Stimulated activated CD8-positive, alpha-beta memory T cell treated with anti-CD3 and anti-CD28 coated beads, Interleukin-12 subunit alpha, Interleukin-12 subunit beta, amount 100 ng/mL, for 4 hours (primary cell): ENCODE measurements at places on chromosomes 5 and 9.

DNA sequence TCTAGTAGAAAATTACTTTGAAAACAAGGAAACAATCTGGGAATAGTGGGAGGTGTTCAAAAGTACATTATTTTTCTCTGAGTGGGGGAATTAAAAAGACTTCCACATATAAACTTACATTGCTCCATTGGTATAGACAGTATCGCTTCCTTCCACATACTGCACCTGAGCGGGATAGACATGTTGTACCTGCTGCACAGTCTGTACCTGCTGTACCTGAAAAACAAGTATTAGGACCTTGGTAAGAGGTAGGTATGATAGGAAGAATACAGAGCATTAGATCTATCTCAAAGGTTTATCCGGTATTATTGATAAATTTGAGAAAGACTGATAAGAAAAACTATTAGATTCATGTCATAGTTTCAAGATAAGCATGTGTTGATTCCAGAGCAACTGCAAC lies 179.3 kb downstream of the RFX3 start:
- DNase-seq: no peak

DNA sequence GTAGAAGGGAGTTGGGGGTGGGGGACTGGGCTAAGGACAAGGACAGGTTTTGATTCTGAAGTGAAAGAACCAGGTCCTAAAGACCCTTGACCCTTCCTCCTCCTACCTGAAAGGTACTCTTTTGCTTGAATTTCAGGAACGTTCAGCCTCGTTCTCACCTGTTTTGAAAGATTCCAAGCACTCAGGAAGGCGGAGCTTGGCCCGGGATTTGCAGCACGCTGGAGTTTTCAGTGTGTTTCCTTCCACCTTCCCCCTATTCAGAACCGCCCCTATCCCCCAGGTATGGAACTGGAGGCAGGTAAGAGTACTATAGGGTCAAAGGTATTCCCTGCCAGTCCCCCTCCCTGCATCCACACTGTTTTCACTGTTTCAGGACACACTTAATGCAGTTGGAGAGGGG lies 7.1 kb downstream of the EGR1 start:
- no peak for DNase-seq

DNA sequence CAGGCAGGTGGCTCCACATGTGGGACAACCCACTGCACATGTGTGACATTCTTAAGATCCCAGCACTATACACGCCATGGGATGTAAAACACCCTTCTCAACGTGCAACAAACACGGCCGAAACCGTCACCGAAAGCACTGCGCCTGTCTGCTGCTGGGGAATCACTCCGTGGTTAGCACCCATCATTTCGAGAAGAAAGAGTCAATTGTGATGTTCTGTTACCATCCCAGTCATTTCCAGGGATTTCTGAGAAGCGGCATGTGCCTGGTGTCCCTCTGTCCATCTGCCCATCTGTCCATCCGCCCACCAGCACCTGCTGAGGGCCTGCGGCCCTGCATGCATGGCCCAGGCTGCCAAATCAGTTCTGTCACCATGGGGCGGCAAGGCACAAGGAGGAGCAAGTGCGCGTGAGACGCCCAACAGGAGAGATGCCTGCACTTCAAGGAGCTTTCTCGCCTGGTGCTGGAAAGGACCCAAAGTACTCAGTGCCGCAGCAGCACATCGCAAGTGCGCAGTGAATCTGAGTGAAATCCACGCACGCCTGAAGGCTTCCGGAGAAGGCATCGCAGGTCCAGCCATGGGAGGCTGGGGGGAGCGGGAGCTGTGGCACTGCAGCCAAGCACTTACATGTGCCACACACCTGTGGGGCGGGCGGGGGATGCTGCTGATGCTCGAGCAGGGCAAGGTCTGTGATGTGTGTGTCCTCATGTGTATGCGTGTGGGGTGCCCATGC lies 38.0 kb downstream of the VAV2 start:
- no peak for DNase-seq

GRCh38 chr9:90100014-90100413 lies 495.2 kb downstream of the GADD45G start:
- DNase-seq: no peak

DNA sequence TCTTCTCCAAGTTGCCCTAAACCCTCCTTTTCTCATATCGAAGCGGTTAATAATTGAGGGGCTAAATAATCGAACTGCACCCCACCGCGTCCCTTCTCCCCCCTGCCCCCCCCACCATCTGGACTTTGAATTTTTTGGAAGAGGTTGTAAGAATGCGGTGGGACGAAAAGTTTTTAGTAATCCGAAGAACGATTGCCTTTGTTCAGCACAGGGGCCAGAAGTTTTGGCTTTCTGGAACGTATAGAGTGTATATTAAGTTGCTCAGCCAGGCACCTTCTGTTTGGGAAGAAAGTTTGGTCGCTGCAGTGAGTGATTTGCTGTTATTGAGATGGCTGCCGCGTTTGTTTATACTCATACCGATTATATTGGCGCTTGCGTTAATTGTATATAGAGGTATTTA lies 518 bp downstream of the ERBIN start:
- no peak for DNase-seq

DNA sequence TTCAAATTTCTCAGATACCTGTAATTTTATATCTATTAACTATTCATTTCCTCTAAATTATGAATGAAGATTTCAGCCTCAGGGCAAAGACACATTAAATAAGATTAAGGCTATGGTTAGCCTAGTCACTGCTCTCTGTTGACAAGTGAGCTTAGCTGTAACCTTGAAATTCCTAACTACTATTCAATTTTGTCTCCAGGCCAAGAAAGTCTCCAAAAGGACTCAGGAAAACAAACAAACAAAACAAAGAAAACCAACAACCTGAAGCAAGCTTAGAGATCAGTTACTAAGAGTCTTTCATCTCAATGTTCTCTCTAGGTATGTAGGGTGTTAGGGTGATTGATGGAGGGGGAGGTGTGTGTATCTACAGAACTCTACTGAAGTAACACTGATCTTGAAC lies 9.6 kb upstream of the CTNNAL1 start:
- DNase-seq: no peak

GRCh38 chr5:179228341-179229121 lies 116.7 kb downstream of the ADAMTS2 start:
- no peak for DNase-seq

DNA sequence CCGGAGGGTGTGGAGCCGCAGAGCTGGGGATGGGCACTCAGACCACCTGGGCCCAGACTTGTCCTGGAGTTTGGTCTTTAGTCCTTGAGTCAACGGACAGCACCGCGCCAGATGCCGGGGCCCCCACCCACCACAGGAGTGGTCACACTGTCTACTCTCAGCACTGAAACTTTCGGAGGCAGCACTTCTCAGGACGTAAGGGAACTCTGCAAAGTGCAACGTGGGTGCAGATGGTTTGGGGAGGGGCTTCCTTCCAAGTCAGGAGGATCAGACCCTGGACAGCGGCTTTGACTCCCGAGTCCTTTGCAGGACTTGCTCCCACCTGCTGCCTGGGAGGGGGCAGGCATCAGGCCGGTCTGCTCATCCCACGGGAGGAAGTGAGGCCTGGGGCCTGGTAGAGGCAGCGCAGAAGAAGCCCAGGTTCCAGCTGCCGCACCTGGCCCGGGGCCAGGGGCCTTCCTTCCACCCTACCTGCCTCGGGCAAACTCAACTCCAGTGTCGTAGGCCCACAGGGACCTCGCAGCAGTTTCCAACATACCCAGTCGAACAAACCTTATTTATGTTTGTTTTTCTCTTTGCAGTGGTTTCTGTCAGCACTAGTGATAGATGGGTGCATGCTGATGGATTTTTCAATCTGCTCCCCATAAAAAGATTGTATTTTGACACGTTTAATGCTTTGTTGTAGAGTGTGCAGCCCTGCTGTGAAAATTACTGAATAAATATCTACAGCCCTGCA lies 149.8 kb upstream of the PPP1R26 start:
- DNase-seq: no peak

DNA sequence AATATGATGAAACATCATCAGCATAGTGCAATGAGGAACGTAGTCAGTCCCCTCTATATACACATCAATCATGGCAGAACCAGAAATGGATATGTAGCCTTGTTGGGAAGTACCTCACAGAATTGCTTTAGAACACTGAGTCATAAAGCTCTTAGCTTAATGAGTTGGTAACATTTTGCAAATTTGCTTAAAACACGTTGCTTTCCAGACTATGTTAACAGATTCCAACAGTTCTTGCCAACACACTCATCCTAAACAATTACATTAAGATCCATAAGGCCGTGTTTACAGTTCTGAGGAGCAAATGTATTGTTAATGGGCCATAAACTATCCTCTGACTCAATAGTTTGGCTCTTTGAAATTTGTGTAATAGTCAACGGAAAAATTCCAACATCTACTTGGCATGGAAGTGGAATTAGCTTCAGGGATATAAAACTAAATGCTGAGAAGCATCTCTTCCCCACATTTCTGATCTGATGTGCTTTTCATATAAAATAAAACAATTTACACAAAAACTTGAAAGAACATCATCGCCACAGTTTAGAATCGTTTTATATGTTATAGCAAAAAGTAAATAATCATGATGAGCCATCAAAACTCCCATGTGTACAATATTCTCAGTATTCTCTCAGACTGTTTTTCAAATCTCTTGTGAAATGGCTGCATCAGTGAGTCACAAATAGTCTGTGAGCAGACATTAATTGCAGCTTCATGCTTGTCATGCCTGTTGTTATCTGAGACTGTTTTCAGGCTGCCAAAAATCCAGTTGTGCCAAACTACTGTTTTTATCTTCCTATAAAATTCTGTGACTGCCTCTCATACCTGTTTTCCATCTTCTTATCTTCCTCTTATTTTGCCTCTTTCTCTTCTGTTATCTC lies 291.9 kb downstream of the COX7C start:
- DNase-seq: no peak

DNA sequence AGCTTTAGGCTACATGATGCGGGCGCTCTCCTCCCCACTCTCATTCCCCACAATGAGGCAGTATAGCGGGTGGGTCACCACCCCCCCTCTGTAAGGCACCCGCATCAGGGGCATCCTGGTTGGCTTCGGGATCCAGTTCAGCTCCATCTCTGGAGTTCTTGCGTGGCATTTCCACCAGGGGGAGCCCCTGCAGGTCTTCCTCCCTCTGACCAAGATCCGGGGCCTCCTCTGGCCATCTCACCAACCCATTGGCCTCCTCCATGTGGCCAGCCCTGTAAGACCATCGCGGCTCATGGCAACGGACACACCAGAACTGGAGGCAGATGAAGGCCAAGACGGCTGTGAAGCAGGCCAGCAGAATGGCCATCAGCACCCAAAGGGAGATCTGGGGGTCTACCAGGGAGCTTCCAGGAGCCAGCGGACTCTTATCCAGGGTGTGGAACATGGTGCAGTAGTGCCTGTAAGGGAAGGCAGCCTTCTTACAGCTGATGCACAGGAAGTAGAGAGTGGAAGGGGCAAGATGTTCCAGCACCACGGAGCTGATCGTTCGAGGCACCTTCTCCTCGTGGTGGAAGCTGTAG lies 77.0 kb downstream of the CYFIP2 start:
- DNase-seq: no peak

DNA sequence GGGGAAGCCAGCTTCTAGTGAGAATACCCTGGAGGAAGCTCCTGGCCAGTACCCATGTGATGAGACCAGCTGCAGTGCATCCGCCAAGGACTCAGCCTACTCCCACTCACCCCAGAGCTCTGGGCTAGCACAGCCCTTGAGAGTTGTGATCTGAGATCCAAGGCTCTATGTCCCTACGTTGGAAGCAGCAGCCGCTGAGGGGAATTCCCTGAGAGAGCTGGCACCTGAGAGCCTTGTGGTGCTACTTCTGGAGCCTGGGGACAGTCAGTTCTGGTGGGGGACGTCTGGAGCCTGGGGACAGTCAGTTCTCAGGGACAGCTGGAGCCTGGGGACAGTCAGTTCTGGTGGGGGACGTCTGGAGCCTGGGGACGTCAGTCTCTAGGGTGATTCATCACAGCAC lies 39.2 kb downstream of the PDZD2 start:
- no peak for DNase-seq

DNA sequence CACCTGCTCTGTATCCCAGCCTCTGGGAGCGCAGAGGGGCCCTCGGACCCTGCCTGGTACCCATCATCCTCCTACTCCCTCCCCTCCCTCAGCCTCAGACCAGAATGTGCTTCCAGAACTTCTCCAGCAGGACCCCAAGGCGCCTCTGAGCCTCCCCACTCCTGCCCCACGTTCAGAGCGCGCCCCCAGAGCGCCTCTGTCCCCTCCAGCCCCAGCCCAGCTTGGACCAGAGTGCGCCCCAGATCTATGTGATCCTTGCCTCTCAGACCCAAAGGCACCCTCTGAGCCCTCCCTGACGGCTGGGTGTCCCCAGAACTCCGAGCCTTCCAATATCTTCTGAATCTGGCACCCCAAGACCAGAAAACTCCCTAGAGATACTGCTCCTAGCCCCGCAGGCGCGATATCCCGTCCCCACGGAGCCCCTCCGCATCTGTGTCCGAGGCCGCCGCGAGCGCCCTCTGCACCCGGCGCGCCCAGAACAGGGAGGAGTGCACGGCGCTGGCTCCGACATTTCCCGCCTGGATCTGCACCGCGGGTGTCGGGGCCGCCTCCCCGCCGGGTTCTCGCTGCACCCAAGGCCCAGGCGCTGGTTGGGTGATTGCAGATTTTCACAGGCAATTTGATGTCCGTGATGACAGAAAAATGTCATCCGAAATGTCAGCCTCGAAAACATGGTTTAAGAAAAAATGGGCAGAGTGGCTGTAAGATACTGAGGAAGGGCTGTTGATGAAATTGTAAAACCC lies 522 bp downstream of the BHMT start:
- DNase-seq: no peak

DNA sequence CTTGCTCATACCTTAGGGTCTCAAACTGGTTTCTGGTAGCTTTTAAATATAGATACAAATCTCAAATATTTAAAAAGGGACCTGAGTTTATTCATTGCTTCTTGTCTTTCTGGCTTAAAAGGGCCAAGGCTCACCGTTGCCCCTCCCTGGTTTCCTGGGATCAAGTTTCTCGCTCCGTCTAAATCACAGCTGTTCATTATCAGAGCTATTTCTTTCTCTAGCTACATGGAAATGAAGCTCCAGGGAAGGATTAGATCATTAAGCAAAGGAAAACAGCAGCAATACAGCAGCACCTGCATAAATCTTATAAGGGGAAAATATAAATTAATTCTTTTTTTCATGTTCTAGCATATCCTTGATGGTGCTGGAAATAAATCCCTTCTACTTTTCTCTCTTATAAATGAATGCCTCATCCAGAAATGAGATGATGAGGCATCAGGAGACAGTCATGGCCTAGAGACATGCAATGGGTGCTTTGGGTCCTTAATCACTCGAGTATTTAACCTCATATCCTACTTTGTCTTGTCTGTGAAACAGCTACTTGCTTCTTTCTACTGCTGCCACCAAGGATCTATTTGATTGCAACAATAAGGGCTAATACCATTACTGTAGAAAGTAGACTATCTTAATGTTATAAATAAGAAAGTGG lies 320.1 kb downstream of the TRPM3 start:
- DNase-seq: no peak

DNA sequence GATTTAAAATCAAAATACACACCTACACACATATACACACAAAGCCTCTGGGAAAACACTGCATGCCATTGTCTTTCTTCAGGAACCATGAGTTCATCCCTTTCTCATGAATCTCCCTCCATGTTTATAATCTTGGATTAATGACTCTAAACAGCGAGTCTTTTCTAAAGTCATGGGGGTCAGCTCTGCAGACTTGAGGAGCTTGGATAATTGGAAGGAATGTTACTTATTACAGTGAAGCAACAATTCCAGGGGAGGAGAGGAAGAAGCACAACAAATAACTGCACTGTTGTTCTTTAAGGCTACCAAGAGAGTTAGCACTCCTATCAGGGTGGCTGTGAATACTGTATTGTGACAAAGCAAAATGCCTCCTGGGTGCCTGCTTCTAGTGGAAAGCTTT lies 444.7 kb downstream of the ANXA1 start:
- DNase-seq: no peak
